NCI-H2081 (cell line): ENCODE measurements at places on chromosomes 12 and 14.

GRCh38 chr12:112836736-112837628, 45.4 kb downstream of the RPH3A start:
- no peak for DNase-seq

DNA sequence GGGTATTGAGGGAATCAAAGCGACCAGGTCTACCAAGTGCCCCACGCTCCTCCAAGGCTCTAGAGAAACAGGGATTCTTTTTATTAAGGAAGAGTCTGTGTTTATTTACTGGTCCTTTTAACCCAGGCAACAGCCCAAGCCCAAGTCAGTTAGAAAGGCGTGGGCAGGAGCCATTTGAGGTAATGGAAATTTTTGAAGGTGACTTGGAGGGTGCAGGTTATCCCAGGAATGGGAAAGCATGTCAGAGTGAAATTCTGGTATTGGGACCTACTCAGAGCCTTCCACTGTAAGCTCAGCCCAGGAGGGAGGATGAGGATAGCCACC, 2.9 kb downstream of the SLC6A12 start:
- no peak for DNase-seq

GRCh38 chr12:117167769-117168168, 22.5 kb downstream of the FBXO21 start:
- no peak for DNase-seq

DNA sequence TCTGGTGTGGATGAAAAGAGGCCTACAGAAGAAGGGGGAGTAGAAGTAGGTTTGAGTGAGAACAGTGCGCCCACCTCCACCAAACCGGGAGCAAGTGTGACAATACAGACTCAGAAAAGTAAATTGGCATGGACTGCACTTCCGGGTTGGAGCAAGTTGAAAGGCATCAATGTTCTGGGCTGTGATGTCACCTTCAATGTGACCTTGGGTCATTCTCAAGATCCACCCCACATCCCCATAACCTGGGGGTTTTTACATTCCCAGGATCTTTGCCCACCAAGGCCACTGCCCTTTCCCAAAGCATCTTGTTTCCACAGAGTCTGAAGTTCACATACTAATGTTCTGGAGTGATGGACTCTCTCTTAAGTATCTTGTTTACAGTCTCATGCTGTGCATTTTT, 5.3 kb upstream of the GZMB start:
- no peak for DNase-seq

DNA sequence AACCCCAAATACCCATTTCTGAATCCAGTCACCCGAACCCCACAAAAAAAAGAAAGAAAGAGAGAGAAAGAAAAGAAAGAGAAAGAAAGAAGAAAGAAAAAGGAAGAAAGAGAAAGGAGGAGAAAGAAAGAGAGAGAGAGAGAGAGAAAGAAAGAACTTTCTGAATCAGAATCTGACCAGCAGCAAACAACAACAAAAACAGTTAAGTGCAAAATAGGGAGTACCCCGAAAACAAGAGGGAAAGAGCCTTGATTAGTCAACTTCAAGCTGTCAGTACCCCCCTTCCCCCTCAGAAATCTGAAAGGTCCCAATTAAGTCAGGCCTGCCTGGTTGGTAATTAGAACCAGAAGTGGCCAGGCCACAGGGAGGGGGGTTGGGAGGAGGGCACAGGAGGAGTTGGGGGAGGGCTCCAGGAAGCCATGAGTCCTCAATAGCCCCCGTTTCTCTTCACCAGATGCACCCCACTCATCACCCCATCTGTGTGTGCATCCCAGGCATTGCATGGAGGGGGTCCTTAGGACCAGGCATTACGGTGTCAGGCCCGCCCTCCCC, 9.8 kb downstream of the RARG start:
- no peak for DNase-seq

DNA sequence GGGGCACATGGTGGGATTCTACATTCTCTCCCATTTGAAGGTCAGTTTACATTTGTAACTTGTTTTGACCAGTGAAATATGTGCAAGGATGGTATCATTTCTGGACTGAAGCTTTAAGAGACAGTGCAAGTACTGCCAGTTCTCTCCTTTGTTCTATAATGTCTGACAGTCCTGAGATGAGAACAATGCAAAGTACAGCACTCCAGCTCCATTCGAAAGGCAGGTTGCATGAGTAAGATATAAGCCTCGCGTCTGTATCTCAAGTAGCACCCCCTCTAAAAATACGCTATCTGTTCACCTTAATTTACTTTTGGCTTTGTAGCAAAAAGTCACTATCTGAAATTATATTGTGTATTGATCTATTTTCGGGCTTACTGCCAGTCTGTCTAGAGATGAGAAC, 1122.2 kb upstream of the TMEM132C start:
- no peak for DNase-seq

DNA sequence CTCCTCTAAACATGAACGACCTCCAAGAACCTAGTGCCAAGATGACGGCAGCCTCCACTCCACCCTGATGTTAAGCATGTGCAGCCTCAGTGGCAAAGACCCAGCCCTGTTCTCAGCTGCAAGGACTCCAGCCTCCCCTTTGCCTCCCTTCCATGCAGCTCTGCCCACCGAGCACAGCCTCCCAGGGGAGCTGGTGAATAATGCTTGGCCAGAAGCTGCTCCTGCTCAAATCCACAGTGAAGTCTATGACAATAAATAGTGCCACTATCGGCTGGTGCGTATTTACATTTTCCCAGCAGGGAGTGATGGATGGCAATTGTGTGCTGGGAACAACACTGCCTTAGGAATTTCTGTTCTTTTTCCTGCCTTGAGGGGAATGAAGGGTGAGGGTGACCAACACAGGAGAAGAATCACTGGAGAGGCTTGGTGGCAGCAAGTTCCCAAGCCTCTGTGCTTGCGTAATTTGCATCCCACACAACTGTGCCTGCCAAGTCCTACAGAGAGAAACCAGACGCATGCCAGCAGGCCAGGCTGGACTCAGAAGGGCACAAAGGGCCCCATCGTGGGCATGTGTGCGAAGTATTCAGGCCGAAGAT, 29.9 kb upstream of the TC2N start:
- peak; percentile 38 for DNase-seq

- DNase-seq: no peak
These were observed 6.3 kb downstream of the TRAFD1 start for GRCh38 chr12:112131686-112132085.

DNA sequence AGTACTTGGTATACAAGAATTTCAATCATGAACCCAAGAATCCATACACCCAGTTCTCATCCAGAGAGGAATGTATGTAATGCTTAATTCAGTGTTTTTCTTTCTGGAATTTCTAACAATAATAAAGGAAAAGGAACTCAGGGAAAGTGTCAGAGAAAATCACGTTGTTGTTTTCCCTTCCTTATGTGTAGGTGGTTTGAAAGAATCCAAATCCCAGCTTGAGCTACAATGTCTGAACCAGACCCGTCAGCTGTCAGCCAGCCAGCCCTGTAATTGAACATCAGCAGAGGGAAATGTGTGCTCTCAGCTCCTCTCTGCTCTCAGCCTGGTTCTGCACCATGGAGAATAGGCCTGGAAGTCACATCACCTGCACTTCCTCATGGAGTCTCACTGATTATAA, 126.5 kb downstream of the TMEM30B start:
- no peak for DNase-seq

- DNase-seq: no peak
These were observed 388.1 kb downstream of the BCAT1 start for GRCh38 chr12:24560831-24561271.

DNA sequence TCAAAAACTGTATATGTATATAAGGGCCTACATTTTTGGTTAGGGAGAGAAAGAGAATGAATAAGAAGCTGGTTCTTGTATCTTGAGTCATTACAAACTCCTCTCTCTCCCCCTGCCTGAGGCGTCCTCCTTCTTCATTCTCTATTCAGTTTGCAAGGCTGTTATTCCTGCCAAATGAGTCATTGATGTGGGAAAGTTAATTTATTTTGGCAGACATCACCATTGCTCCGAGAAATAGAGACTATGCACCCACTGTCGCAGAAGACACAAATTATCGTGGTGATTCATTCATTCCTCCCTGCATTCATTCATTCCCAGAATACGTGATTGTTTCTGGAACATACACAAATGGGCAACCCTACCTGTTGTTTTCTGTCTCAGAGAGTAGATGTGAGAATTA, 112.5 kb upstream of the MED13L start:
- no peak for DNase-seq

DNA sequence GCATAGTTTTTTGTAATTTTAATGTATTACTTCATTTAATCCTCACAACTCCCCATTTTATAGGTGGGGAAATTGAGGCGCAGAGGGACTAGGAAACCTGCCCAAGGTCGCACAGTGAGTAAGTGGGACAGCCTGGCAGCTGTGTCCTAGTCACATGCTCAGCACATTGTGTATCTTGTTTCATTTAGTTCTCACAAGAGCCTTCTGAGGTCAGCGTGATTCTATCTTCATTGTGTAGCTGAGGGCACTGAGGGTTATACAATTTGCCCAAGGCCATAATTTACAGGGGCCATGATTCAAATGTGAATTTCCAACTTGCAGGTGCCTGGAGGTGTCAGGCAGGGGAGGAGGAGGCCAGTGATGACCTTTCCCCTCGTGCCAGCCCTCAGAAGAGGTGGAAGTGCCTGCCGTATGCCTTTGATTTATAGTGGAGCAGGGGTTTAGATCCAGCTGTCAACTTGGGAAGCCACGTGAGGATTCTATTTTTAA, 30.3 kb upstream of the SMOC1 start:
- DNase-seq: peak; percentile 57

- DNase-seq: peak; percentile 55
These were observed 104.0 kb downstream of the GPR135 start for GRCh38 chr14:59360923-59361794.

DNA sequence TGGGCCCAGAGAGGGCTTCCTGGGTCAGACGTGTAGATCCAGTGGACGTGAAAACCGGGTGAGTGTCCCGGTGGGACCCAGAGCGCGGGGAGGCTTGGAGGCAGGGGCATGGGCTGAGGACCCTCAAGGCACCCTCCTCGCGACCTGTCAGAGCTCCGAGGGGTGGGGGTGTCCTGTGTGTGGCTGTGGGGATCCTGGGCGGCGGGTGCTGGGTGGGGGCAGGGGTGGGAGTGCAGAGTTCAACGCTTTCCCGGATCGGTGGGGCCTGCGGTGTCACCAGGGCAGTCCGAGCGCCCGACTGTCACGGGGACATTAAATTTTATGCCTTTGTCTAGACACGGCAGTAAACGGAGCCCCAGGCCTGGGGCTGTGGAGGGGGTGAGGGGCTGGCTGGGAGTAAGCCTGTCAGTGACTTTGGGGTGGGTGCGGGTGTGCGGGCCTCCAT, 1.0 kb downstream of the TMEM121 start:
- no peak for DNase-seq

- DNase-seq: no peak
These were observed 154.9 kb upstream of the PLEKHG7 start for GRCh38 chr12:92547906-92548305.

DNA sequence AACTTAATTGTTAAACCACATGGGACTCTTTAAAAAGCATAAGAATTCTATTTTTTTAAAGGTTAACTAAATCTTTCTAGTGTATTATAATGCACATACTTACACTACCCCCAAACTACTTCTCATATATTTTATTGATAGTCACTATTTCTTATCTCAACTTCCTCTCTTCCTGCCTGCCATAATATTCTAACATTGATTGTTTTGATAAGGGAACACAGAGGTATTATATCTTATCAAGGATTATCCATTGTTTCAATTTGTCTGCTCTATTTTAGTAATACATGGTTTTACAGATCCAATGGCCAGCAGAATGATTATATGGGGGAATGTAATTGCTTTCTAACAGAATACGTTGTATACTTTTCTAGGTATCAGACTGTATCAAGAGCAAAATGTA, 98.9 kb downstream of the EPS8 start:
- DNase-seq: no peak

- no peak for DNase-seq
These were observed 170.7 kb downstream of the CHST11 start for GRCh38 chr12:104627231-104627989.

GRCh38 chr12:95998611-95999286, 2.6 kb upstream of the HAL start:
- peak; percentile 39 for DNase-seq

- peak; percentile 76 for DNase-seq
These were observed 218.5 kb downstream of the SLC6A15 start for GRCh38 chr12:84694116-84694515.

- no peak for DNase-seq
These were observed 6.1 kb downstream of the A2ML1 start for GRCh38 chr12:8828257-8829124.

GRCh38 chr12:52612431-52613383, 5.7 kb downstream of the KRT73 start:
- DNase-seq: no peak

- DNase-seq: no peak
These were observed 87.1 kb downstream of the BEGAIN start for GRCh38 chr14:100500128-100500527.

DNA sequence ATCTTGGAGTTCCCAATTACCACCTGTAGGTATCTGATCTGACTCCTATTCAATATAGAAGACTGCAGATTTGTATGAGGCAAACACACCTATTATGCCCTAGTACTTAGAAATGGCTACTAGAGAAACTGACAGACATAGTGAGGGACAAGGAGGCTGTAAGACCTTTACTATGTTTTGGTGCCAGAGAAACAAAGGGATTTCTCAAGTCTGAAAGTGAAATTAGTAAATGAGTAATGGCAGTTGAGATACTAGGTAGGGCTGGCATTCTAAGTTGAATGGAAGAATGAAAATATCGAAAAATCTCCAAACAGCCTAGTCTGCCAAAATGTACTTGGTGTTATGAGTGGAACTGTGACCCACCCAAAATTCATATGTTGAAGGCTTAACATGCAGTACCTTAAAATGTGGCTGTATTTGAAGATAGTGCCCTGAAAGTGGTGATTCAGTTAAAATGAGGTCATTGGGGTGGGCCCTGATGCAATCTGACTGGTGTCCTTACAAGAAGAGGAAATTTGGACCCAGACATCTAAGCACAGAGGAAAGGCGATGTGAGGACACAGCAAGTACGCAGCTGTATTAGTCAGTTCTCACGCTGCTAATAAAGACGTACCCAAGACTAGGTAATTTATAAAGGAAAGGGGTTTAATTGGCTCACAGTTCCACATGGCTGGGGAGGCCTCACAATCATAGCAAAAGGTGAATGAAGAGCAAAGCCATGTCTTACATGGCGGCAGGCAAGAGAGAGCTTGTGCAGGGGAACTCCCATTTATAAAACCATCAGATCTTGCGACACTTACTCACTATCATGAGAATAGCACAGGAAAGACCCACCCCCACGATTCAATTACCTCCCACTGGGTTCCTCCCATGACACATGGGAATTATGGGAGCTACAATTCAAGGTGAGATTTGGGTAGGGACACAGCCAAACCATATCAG, 127.0 kb downstream of the APAF1 start:
- DNase-seq: no peak

- DNase-seq: no peak
These were observed 208.0 kb downstream of the ANO6 start for GRCh38 chr12:45423931-45424330.

- no peak for DNase-seq
These were observed 2.1 kb downstream of the WASHC4 start for GRCh38 chr12:105109465-105110212.

GRCh38 chr12:53949631-53950436, 4.9 kb upstream of the HOXC12 start:
- no peak for DNase-seq

DNA sequence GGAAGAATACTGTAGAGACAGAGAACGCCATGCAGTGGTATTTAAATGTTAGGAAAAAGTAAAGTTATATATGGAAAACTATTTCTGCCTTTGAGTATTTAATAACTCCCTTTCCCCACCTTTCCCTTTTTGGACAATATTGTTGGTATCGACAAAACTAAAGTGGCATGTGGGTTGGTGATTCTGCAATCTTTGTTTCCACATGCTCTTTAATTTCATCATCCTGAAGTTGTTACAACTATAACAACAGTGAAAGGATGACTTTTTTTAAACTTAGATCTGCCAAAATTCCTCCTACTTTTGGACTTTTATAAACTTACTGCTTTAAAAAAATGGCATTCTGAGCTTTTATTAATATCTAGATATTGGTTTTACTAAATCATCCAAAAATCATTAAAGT, 25.3 kb downstream of the TTC8 start:
- no peak for DNase-seq
